Left ventricle myocardium superior (tissue), 1 donor: ENCODE measurements at places on chromosomes 7 and 10.
A peak's percentile ranks its signal among the peaks of the same experiment; 100 is the strongest.

DNA sequence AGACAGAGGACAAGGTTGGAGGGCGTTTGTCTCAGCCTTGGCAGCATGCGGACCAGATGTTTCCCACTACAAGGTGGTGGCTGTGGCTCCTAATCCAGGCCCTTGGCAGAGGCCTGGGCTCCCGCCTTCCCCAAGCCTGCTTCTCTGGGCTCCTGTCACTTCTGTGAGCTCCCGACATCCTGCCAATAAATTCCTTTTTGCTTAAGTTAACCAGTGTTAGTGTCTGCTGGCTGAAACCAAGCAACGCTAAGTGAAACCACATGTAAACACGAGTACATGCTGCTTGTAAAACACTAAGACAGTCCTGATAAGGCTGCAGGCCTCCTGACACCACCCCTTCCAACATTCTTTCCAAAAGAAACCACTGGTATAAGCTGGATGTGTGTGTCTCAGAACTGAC, 263.6 kb upstream of the ZMIZ1 start:
- DNase-seq: peak; percentile 88

DNA sequence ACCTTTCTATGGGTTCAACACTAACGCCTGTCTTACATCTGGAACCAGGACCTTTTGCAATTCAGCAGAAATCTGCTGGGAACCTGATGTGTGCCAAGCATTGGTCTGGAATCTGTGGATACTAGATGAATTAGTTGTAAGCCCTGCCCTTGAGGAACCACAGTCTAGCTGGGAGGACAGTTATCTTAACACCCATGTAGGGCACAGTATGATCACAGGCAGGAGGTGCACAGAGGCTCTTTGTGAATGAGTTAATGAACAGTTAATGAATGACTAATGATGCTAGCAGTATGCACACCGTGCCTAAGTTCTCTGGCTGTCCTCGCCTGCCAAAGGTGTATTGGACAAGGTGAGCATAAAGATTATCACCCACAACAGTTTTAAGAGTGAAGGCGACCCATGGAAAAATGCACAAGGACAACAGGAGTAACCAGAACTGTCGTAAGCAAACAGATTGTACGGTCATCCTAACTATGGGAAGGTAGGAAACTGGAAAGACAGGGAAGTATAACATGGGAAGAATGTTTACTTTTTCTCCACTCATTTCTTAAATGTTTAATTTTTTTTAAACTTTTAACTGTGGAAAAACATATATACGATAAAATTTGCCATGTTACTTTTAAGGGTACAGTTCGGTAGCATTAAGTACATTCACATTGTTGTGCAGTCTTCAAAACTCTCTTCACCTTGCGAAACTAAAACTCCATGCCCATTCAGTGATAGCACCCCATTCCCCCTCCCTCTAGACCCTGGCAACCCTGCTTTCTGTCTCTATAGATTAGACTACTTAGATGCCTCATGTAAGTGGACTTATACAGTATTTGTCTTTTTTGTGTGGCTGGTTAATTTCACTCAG, 139.9 kb downstream of the CXCL12 start:
- DNase-seq: no peak

DNA sequence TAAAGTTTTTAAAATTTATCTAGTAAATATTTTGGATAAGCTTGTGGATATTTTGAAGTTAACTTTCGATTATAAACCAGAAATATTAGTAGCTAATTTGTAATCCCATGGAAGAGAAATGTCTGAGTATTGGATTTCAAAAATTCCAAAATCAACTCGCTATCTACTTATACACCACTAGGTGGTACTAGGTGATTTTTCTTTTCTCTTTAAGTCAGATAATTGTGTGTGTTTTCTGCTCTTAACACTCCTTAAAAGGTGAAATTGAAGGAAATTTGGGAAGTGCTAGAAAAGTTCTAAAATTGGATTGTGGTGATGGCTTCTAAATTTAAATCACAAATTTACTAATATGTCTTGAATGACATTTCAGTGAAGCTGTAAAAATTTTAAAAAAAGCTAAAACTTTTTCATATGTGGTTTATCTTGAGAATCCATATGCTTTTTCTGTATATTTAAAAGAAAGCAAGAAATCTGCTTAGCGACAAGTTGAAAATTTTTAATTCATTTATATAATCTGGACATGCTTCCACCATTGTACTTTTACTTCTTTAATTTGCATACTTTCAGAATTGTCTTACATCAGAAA, 90.2 kb downstream of the IPMK start:
- no peak for DNase-seq

GRCh38 chr10:56586461-56586891, 225.4 kb upstream of the ZWINT start:
- no peak for DNase-seq
